Lung microvascular endothelial cell (primary cell): ENCODE measurements at places on chromosomes 11 and 22. TPM values are rescaled to one million over a fixed set of nuclear protein-coding genes. Genes with fewer than 3 reads are reported as not detected.

OR51B5 gene
- total RNA-seq, result not detected in 2 replicates

NXPE2 gene
- total RNA-seq, result not detected in 2 replicates

HEPHL1 gene
- total RNA-seq, result not detected in 2 replicates

BIRC2 gene
- total RNA-seq, result 38.4 and 44.4 TPM in 2 replicates

OR52H1 gene
- under 0.01 TPM in 1 of 2 replicates, not detected in the other for total RNA-seq

CTSF gene
- 18.5 and 49.6 TPM in 2 replicates for total RNA-seq

SLC5A1 gene
- not detected in 2 replicates for total RNA-seq

POU2AF2 gene
- not detected in 2 replicates for total RNA-seq

CRACR2B gene
- total RNA-seq, result 11.6 and 15.9 TPM in 2 replicates

- no peak for DNase-seq
Observed at GRCh38 chr22:36197065-36197440, 4.6 kb downstream of the APOL4 start.

DNA sequence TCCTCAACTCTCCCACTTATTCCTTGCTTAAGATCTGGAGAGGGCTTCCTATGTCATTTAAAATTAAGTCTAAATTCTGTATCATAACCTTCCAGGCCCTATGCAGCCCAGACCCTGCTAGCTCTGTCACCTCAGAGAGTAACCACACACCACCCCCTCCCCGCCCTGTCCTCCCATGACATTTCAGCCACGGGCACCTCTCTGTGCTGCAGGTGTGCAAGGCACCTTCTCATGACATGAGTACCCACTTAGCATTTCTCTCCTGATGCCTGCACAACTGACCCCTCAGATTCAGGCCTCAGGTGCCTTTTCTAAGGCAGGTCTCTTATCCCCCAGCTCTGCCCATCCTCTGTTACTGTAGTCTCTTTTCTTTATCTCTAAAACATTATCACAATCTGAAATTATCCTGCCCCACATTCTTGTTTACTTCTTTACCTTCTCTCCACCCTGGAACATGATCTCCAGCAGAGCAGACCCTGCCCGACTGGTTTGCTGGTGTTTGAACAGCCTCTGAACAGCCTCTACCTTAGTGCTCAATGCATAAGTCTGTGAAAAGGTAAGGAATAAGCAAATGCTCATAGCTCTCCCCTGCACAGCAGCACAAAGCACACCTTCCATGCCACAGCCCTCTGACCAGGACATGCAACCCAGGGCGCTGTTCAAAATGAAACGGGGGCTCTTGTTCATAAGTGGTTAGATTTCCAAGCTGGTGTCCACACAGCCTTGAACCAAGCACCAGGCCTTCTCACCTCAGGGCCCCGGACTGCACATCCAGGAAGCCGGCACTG, 196.1 kb upstream of the B3GAT1 start:
- no peak for DNase-seq

- DNase-seq, result no peak
Observed at GRCh38 chr11:12691473-12691872, 17.3 kb downstream of the TEAD1 start.

DNA sequence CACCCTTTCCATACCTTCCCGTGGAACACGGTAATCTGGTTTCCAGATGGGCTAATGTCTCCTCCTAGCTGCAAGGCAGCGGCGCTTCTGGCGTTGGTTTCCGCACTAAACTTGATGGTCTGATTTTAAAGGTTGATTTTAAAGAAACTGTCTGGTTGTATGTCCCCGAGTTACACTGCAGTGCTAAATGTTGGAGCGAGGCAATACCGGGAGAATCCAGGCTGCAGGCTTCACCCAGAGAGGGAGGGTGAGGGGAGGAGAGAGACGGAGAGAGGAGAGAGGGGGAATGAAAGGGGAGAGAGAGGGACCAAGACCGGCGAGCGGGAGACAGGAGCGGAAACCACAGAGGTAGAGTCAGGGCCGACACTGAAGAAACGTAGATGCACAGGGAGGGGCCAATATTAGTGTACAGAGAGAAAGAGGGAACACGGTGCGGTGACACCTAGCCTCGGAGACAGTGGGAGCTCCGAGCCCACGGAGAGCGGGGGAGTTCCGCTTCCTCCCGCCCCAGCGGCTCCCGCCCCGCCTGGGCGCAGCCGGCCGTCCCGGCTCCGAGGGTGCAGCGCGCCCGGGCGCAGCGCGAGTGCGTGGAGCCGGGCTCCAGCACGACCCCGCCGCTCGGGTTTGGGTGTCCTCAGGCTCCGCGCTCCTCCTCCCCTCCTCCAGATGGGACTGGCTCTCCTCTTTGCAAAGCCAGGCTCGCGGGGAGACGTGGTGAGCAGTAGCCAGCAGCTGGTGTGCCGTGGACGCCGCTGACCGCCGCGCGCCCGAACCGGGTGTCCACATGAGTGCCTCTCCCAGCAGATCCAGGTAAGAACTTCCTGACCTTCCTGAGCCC, 71.9 kb upstream of the GRAMD1B start:
- DNase-seq, result no peak

DNA sequence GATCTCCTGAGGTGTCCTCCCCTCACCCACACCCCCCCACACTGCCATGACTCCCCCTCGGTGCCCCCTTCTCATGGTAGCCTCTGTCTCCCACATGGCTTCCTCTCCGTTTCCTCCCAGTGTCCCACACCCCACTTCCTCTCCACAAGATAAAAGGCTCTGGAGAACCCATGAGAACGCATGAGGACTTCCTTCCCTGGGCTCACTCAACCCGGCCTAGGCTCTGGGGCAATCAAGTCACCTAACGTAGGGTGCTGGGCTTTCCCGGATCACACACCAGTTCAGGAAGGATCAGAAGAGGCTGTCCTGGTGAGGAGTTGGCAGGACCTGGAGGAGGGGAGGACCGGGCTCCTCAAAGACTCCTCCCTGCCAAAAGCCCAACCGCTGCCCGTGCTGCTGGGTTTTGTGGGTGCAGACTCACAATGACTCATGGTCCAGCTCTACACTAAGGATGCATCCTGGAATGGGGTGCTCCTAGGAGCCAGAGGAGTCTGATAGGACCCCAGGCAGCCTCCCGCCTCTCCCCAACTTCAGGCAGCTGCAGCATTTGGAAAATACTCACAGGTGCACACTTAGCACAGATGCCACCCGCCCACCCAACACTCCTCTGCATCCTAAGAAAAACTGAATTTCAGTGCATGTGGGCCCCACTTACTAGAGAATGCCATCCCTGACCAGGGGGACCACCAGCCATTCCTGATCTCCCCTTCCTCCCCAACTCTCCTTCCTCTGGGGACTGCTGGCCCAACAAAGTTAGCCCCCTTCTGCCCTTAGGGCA, 21.0 kb downstream of the SLC22A12 start:
- no peak for DNase-seq

- peak; percentile 82 for DNase-seq
Observed at GRCh38 chr22:44080936-44081861, 57.1 kb downstream of the PARVB start.

- DNase-seq, result no peak
Observed at GRCh38 chr11:19838994-19839768, 126.5 kb downstream of the NAV2 start.

DNA sequence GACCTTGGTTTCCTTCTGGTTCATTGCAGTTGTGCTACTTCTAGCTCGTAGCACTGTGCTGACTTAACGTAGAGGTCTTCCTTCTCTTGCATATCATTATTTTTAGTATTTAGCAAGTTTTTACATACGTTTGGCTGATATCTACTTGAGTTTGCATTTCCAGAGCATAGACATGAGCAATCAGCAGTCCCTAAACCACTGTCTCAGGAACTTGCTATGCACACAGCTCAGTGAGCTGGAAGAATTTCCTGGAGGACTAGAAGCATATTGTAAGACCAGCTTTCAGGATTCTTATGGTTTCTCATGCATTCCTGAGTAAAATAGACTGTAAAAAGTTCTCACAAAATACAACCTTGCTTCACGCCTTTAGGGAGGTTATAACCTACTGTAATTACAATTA, 226.7 kb upstream of the PDGFD start:
- no peak for DNase-seq

DNA sequence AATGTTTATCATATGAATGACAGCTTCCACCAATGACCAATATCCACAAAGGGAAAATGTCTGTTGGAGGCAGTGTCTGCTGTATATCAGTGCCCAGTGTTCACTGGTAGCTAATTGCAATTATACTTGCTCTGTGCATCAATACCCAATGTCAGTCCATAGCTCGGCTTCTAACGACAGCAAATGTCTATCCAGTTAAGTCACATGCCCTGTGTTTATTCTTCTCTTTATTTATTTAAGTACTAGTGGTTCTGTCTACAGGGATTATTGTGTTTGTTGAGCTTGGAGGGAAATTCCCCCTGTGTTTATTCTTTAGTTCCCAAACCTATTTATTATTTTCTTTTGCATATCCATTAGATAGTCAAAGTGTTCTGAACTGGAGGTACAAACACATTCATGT, 18.6 kb downstream of the TSKU start:
- no peak for DNase-seq

- DNase-seq, result no peak
Observed at GRCh38 chr11:119673052-119673758, 55.8 kb downstream of the NECTIN1 start.

- no peak for DNase-seq
Observed at GRCh38 chr22:32482708-32483107, 8.1 kb downstream of the FBXO7 start.

DNA sequence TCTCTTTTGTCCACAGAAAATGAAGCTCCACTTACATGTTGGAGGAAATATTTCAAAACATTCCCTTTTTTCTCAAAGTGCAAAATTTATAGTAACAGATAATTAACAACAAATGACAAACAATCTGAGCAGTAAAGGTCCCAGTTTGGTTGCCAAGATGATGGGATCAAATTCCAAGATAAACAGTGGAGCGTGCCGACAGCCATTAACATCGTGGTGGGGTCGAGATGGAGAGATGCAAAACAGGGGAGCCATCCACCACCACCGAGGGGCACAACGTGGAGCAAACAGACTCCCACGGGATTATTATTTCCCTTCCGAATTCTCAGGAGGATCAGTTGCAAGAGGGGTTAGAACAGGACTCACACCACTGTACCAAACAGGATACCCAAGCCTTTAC, 17.2 kb downstream of the MPPED2 start:
- DNase-seq, result no peak

DNA sequence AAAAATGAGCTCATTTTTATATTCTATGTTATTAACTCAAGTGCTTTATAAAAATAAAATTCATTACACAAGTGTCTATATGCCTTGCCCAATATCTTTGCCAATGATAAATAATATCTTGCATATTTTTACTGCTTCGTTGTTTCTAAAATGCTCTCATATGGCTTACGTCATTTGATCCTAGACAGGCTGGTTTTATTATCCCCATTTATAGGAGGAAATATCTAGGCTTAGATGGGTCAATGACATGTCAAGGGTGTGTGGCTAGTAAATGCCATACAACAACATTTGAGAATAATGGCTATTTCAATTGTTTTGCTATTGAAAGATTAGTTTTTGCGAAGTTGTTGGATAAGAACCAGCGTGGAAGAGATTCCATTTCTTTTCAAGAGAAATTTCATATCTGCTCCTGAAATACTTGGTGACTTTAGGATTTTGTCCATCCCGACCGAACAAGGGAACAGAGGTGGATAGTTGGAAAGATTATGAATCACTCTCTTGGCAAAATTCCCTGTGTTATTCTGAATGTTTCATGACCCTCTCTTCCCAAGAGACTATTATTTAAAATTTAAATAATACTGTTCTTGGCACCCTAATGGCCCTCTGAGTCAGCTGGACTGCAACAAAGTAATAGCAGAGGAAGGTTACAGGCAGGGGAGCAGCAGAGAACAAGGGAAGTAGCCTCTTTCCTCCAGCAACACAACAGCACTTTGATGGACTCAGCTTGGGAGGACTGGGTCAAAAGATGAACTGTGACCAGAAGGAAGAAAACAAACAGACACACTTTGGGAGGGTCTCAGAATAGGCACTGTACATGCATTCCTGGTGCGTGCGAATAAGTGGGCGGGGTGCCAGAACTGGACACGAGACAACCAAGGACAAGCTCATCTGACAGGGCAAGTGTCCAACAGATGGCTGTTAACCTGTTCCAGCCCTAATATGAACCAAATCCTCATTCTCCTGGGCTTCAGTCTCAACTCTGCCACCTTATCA, 94.5 kb downstream of the ME3 start:
- peak; percentile 100 for DNase-seq

DNA sequence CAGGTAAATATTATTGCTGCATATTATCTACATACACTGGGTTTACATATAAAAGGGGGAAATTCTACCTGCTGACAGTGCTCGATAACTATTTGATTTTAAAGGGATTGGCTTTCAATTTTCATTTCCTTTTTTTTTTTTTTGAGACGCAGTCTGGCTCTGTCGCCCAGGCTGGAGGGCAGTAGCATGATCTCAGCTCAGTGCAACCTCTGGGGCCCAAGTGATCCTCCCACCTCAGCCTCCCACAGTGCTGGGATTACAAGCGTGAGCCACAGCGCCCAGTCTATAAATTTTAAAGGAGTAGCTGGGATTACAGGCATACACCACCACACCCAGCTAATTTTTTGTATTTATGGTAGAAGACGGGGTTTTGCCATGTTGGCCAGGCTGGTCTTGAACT, 3.2 kb upstream of the PCF11 start:
- no peak for DNase-seq

DNA sequence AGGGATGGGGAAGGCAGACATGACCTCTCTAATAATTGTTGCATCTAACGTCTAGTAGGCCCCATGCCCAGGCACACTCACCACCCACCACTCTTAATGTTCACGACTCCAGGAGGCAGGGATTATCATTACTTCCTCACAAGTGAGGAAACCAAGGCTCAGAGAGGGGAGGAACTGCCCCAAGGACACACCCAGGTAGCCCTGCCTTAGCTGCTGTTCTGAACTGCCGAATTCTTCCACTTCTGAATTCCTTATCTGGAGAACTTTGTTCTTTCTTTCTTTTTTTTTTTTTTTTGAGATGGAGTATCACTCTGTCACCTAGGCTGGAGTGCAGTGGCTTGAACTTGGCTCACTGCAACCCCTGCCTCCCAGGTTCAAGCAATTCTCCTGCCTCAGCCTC, 16.7 kb downstream of the SLCO2B1 start:
- no peak for DNase-seq
